Stimulated activated CD8-positive, alpha-beta memory T cell treated with anti-CD3 and anti-CD28 coated beads, Interleukin-2, amount 100 ng/mL, for 48 hours (primary cell): ENCODE measurements at places on chromosomes 2 and 18.

GRCh38 chr2:240584486-240585031 lies 2.0 kb upstream of the CAPN10 start:
- no peak for DNase-seq

DNA sequence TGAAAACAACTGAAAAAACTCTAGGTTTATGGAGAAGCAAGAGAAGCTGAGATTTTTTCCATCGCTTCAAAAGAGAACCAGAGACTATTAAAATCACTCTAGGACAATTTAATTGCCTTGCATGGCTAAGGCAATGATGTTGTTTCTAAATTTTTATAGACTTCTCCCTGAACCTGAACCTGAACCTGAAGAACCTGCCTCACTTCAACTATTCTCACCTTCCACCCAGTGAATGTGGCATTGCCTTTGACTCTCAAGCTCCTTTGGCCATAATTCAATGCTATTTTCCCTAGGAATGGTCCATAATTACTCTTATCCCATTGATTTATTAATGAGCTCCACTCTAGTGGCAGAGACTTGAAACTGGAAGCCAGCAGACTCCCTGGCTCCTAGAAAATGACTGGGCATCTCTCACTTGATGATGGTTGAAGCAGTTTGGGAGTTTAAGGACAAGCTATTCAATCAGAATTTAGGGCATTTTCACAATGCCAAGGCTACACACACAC lies 303.8 kb upstream of the UBE2E3 start:
- DNase-seq = no peak

- DNase-seq = no peak
Observed at GRCh38 chr2:235937526-235937925, 230.7 kb downstream of the GBX2 start.

- no peak for DNase-seq
Observed at GRCh38 chr18:55863876-55864275, 275.9 kb upstream of the TCF4 start.

DNA sequence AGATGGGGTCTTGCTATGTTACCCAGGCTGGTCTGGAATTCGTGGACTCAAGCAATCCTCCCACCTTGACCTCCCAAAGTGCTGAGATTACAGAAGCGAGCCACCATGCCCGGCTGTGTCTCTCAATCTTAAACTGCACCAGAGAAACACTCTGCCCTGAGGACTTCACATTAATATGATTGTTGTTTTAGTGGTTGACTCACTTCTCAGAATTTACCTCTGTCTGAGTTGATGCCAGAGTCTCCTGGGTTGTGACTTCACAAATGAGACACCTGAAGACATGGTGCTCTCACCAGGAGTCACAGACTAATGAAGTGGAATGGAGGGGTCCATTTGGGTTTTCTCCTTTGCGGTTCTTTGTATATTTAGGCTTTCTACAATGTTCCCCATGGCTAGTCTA lies 61.0 kb upstream of the TGIF1 start:
- DNase-seq = no peak

DNA sequence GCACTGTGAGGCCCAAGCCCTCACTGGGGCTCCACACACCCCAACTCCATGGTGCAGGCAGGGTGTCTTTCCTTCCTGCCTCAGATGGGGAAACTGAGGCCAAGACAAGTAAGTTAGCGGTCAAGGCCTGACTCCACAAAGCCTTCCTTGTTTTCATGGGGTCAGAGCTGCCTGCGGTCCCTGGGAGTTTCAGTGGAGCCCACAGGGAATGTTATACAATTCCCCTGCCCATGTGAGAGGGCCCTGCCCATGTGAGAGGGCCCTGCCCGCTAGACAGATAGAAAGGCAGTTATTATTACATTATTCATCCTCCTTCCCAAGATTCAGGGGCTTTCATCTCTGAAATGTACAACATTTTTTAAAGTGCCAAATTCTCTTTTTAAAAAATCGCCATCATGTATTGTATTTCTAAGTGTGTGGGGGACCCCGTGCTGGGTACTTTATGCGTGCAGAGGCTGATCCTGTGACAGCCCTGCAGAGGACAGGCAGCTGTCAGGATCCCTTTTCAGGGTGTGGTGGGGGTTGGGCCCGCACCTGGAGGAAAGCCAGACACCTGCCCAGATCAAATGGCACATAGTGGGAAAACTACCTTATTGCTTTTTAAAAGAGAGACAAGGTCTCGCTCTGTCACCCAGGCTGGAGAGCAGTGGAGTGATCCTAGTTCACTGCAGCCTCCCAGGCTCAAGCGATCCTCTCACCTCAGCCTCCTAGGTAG lies 23.4 kb downstream of the FBLN7 start:
- no peak for DNase-seq

DNA sequence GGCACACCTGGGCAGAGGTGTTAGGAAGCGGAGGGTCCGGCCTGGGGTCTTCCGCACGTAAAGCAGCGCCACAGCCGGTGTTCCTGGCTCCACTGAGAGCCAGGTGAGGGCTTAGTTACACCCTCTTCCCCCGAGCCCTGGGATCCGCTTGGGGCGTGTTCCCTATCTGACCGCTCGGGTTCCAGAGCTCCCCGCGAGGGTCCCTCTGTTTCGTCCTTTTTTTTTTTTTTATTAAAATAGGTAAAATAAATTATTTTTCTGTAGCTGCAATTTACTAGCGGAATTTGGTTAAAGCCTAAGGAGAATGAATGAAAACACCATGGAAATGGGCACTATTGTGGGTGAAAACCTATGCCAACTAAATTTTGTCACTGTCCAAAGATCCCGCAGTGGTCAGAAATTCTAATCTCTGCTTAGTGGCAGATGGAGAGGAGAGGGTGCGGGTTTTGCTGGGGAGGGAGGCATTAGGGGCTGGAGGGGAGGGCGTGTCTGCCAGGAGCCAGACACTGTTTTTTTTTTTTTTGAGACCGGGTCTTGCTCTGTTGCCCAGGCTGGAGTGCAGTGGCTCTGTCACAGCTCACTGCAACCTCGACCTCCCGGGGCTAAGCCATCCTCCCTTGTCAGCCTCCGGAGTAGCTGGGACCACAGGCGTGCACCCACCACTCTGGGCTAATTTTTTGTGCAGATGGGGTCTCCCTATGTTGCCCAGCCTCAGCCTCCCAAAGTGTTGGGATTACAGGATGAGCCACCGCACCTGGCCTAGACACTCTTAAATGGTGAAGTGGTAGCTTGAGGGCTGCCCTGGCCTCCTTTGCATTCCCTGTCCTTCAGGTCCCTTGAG lies 834 bp downstream of the PDCL3 start:
- no peak for DNase-seq

DNA sequence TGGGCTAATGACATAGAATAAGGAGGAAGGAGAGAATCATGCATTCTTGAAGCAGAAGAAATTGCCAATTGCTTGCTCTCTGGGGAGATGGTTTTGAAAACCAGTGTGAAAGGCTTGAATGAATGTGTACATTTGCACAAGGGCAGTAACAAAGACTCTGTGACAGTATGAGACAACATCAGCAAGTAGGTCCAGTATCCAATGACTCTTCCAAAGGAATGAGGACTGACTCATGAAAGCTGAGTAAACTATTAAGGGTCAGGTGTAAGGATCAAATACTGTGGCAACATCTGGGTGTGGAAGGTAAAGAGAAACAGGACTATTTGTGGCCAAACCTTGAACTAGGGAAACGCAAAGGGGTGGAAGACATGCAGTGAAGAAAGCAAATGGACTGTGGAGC lies 886.0 kb upstream of the CHAC2 start:
- DNase-seq = no peak

DNA sequence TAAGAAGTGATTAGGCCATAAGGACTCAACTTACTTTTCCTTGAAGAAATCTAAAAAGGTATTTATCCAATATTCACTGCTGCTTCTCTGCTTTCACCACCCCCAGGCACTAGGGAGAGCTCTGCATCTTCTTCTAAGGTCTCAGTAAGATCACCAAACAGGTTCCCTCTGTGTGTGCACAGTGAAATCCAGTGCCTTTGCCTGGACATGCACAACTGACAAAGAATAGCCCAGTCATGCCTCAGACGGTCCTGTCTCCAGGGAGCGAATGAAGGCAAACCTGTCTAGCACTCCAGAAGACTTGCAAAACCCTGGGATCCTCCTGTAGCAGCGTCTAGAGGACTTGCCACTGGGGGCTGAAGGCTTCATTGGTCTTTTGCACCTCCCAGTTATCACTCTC lies 344.5 kb upstream of the LRATD1 start:
- no peak for DNase-seq

DNA sequence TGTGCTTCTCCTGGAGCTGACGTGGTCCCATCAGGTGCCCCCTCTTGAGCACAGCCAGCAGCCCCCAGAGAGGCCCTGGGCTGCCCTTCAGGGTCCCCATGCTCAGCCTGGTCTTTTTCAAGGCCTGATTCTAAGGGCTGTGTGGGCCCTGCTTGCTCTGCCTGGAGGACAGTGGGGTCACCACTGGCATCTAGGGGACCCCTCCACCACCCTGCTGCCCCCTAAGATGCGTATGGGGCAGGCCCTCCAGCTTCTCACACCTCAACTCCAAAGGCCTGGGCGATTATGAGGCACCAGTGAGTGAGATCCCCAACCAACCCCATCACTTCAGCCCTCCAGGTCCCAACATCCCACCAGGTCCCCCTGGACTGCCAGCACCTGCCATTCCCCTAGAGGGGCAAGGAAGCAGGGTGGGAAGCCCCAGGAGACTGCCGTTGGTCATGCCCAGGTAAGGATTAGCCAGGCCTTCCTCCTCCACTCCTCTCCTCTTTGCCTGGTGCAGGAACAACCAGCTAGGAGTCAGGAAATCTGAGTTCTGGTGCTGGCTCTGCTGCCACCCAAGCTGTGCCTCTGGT lies 114.4 kb downstream of the SMAD7 start:
- no peak for DNase-seq

DNA sequence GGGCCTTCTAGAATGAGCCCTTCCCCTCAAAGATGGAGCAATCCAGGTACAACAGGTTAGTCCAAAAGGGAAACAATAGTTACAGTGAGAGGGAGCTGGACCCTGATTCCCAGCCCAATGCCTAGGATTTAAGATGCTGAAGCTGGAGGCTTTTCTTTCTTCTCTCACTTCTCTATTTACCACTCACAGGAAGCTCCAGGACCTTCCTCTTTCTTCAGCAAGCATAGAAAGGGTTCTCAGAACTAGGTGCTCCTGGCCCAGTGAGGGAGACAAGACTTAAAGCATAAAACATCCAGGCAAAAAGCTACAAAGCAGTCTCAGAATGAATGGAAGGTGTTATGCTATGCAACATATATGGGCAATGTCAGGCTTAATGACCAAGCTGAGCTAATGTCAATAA lies 279.0 kb downstream of the SRBD1 start:
- no peak for DNase-seq

- no peak for DNase-seq
Observed at GRCh38 chr2:14324308-14324707, 308.2 kb upstream of the LRATD1 start.

DNA sequence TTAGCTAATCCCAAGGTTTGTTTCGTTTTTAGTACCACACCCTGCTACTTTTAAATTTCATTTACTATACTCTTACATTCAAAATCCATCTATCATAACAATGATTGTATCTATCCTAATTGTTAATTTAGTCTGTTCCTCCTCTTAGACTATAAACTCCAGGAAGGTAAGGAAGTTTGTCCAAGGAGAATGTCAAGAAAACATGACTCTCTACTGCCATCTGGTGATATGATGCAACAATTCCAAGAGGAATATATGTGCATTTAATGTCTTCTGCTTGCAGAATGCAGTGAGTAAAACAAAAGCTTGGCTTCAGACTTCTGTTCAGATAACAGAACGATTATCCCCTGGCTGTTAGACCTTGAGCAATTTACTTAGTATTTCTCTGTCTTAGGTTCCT lies 1267.1 kb downstream of the LRP1B start:
- no peak for DNase-seq

GRCh38 chr2:44796771-44797170 lies 144.7 kb upstream of the SIX3 start:
- no peak for DNase-seq

DNA sequence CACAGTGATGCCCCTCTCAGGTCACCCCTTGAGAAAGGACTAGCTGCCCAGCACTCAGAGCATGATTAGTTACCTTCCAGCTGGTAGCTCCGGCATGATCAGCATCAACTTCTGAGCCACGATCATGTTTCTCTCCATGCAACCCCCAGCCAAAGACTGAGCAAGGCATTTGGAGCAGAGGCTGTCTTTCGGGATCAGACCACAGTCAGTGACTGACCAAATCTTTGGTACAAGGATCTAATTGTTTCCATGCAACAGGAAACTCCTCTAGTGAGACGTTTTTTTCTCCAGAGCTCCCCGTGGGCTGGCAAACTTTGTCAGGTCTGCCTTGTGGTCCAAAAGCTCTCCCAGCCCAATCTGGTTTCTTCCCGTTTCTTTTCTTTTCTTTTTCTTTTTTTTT lies 244.3 kb downstream of the METTL4 start:
- no peak for DNase-seq

DNA sequence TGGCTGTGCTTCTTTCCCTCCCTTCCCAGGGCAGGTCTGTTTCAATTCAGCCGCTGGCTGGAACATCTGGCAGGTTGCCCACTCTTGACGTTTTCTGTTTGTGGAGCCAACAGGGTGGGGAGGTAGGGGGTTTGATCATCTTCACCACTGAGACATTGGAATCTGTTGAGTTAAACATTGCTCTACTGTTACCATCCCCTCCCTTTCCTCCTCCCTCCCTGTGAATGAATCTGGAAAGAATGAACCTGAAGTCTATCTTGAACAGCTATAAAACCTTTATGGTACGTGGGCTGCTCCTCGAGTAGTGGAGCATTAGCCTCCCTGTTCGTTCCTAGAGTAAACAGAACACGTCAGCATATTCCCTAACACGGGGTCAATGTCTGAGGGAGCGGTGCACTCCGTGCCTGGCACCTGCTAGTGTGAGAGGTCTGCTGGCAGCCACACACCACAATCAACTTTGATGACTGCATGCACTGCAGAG lies 249.9 kb upstream of the RBBP8 start:
- no peak for DNase-seq
